GM12878 (cell line): ENCODE measurements at places on chromosomes 5 and 9. TPM values are rescaled to one million over a fixed set of nuclear protein-coding genes. Genes with fewer than 3 reads are reported as not detected.

GRCh38 chr9:128282500-128282899 is 6.4 kb downstream of the SWI5 start:
- no peak for DNase-seq

DNA sequence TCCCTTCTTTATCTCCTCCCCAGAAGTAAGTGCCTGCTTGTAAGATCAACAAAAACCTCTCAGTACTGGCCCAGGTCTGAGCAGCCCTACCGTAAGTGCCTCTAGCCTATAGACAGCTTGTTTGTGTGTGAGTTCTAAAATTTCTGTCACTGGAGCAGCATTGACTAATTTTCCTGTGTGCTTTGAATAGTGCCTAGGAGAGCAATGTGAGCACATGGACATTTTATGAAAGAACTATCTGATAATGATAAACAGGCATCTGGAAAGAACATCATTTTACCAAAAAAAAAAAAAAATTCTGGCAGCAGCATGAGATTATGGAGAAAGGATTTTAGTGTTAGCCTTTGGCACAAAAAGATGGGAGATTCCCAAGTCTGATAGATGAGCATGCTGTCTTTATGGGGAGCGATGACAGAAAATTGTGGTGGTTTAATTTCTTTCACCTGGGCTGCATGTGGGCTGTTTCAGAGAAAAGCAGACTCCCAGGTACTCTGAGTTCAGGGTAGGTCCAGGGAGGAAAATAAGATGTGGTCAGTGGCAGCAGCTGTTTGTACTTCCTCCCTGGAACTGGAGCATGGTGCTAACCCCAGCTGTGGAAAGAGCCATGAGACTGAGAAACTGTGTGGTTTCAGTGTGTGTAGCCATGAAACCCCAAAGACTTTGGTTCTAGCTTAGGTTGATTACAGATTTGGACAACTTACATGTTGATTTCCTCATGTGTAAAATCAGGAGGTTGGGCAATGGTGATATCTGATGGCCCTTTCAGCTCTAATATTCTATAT is 419.9 kb downstream of the NTRK2 start:
- no peak for DNase-seq

- DNase-seq, result no peak
These were observed 64.0 kb downstream of the WNK2 start for GRCh38 chr9:93247892-93248291.

The WASHC1 gene
- total RNA-seq, result 13.3 and 15.5 TPM in 2 replicates

DNA sequence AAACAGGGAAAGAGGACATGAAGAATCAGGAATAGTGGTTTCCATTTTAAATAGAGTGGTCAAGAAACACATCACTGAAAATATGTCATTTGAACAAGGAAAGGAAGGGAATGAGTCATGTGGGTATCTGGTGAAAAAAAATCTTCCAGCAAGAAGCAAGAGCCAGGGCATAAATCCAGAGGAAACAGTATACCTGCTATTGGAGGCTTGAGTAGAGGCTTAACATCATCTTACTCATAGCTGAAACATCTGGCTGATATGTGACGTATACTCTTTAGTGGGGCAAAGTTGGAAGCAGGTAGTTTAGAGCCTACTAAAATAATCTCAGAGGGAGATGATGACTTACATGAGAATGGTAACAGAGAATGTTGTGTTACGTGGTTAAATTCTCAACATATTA is 517.2 kb downstream of the CAAP1 start:
- no peak for DNase-seq

The WNK2 gene
- 0.08 and 0.15 TPM in 2 replicates for total RNA-seq

The SLC45A2 gene
- total RNA-seq, result not detected in 2 replicates
